ENCODE measurements at places on chromosomes 6 and 20.
A peak's percentile ranks its signal among the peaks of the same experiment; 100 is the strongest.

DNA sequence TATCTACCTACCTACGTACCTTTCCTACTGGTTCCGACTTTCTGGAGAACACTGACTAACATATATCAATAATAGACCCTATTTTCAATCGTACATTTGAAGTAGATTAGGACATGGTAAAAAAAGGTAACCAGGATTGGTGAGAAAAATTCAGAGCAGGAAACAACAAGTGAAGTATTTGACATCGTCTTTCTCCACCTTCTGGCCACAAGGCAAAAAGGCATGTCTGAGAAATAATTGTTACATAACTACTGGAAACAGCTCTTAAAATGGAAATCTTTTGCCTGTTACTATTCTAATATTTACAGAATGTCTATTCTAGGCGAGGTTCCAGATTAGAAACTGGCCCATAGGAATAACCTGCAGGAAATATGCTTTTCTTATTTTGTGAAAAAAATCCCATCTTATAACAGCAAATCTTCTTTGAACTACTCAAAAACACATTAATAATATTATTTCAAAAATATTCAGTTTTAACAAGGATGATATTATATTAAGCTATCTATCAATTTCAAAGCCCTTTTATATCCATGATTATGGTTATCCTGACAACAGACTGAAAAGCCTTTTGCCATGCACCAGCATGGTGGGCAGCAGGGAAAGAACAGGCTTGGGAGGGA, 80.8 kb downstream of the RCAN2 start:
- DNase-seq = peak; percentile 14

DNA sequence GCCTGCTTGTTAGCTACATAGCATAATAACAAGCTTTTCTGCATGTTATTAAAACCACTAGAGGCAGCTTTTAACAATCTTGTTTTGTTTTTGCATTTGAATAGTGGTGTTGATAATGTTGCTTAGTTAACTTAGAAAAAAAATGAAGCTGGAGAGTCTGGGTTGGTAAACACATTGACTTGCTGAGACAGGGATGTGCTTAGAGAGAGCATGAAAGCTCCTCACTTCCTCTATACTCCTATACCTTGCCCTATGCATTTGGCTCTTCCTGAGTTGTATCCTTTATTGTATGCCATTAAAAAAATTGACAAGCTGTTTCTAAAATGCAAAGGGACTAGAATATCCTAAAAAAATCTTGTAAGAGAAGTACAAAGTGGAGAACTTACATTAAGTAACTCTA, 13.6 kb downstream of the FAM83B start:
- no peak for DNase-seq

- no peak for DNase-seq
Measured at GRCh38 chr20:1877609-1878200, 17.5 kb upstream of the SIRPA start.

DNA sequence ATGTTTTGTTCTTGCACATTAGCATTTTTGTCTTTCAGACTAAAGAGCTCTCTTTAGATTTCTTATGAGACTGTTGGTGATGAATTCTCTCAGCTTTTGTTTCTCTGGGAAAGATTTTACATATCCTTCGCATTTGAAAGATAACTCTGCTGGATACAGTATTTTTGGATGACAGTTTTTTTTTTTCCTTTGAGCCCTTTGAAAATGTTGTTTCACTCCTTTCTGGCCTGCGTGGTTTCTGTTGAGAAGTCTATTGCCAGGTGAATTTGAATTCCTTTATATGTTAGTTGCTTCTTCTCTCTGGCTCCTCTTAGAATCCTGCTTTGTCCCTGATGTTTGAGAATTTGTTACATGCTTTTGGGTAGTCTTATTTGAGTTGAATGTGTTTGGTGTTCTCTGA, 22.2 kb upstream of the KIAA1586 start:
- DNase-seq = no peak

GRCh38 chr20:1524004-1524403, 32.8 kb upstream of the SIRPB2 start:
- no peak for DNase-seq

- DNase-seq = no peak
Measured at GRCh38 chr6:13953061-13953705, 28.4 kb downstream of the RNF182 start.

- no peak for DNase-seq
Measured at GRCh38 chr6:41724228-41724580, 11.2 kb downstream of the TFEB start.

DNA sequence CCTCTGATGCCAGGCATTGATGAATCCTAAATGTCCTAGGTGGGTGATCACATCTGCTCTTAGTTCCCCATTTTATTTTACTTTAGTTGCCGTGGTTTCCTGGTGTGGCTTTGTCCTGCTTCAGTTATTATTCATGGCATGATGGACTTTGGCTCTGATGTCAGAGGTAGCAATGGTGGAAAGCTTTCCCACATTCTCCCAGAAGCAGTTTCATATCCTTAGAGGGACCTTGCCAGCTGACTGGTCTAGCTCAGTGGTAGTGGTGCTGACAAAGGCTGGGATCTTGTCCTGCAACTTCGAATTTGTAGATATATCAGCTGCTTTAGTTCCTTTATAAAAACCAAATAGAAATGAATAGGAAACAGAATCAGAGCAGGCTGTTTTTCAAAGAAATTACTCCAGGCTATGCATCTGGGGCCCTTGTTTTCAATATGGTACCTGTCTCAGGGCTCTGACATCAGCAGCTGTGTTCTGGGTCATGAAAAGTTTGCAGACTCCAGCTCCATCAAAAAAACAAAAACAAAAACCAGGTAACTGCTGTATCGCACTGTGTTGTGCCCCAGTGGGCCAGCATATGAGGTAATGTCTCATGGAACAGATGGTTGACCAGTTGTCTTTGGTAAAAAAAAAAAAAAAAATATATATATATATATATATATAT, 133.7 kb downstream of the PLCB4 start:
- no peak for DNase-seq

GRCh38 chr6:31794866-31795615, 511 bp downstream of the VARS1 start:
- DNase-seq = no peak

- DNase-seq = no peak
Measured at GRCh38 chr20:1442304-1442703, 24.3 kb downstream of the NSFL1C start.

- DNase-seq = no peak
Measured at GRCh38 chr6:47375426-47375825, 65.7 kb upstream of the TNFRSF21 start.

- DNase-seq = no peak
Measured at GRCh38 chr6:167768471-167769215, 58.1 kb upstream of the AFDN start.

DNA sequence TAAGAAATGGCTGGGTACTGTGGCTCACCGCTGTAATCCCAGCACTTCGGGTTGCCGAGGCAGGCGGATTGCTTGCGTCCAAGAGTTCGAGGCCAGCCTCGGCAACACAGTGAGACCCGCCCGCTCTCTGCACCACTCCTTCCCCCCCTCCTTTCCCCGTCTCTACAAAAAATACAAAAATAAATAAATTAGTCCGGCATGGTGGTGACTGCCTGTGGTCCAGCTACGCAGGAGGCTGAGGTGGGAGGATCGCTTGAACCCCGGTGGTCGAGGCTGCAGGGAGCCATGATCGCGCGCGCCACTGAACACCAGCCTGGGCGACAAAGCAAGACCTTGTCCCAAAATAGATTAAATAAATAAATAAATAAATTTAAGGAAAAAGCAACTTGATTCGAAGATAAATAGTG, 448 bp upstream of the RNF114 start:
- no peak for DNase-seq

DNA sequence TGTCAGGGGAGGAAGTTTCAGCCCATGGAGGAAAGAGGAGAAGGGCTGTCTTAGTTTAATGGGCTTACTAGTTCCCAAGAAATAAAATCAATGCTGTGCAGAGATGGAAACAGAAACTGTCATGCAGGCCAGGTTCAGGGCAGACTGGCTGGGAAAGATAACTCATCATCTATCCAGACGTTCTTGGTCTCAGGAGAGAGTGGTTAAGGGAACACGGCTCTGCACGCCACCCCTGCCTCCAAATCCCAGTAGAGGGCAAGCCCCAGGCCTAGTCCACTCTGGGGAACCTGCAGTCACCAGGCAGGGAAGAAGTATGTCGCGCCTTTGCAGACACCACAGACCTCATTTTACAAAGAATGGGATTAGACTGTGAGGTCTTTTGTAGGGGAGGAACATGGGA, 12.5 kb downstream of the ALDH8A1 start:
- DNase-seq = no peak

GRCh38 chr20:58649288-58650180, 1.5 kb upstream of the STX16 start:
- DNase-seq = no peak

- no peak for DNase-seq
Measured at GRCh38 chr20:17502105-17502504, 29.1 kb downstream of the BFSP1 start.

DNA sequence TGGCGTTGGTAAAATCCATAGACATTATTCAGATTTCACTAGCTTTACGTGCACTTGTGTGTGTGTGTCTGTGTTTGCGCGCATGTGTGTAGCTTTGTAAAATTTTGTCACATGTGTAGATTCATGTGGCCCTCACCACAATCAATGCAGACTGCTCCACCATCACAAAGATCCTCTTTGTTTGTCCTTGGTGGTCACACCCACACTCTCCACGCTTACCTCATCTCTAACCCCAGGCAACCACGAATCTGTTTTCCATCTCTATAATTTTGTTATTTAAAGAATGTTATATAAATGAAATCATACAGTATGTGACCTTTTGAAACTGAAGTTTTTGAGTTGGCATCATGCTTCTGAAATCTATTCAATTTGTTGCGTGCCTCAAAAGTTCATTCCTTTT, 58.5 kb downstream of the GRM1 start:
- DNase-seq = no peak

- DNase-seq = no peak
Measured at GRCh38 chr6:136860043-136860442, 37.7 kb downstream of the PEX7 start.

DNA sequence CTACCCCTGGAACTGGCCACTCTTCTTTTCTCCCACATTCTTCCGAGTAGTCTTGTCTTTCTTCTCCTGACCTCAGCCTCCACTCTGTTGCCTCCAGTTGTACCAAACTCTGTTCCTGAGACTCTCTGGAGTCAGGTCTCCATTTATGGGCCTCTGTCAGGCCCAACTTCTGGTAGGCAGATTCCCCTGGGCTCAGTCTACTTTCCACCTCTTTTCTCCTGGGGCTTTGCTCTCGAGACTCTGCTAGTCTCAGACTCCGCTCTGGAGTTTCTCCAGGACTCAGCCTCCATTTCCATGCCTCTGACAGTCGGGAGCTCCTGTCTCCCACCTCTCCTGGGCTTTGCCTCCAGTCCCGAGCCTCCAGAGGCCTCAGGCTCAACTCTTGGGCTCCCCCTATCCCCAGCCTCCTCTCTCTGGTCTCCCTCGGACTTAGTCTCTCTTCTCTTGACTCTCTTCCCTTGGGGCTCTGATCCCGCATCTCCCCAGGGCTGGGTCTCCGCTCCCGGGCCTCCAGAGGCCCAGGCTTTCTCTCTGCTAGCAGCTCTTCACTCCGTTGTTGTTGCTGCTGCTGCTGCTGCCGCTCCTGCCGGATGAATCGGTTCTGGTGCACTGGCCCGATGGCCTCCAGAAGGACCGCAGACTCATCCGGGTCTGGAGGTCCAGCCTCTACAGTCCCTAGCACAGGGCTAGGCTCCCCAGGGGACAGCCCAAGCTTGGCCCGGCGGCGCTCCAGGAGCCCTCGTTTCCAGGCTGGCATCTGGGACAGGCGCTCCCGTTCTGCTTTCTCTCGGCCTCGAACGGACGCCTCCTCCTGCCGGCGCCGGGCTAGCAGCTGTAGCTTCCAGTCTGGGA, 1.1 kb downstream of the PPP1R18 start:
- no peak for DNase-seq

DNA sequence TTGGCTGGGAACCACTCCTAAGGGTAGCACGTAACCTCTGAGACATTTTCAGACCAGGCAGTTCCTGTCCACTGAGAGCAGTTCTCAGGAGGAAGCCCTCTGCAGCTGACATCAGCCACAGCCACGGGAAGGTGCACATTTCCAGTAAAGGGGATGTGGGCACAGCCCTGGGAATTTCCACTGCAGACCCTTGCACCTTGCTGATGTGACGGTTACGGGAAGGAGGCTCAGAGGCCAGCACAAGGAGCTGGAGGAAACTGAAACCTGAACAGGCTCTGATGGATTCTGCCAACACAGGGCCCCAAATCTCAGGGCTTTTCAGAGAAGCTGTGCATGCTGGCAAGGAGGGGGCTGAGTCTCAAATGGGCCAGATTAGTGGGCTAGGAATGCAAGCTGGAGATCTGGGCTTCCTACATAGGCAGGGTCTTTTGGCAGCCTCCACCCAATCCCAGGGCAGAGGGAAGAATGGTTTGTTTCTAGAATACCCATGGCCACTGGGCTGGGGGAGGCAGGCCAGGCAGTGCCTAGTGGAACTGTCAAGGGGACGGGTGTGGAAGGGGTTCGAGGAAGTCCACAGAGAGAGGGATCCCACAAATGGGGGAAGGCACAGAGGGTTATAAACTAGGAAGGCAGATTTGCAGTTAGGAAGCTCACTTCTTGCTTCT, 14.2 kb downstream of the EBF4 start:
- DNase-seq = no peak

- no peak for DNase-seq
Measured at GRCh38 chr6:92231171-92231701, 1188.1 kb downstream of the EPHA7 start.

GRCh38 chr6:168195712-168196111, 116.7 kb upstream of the FRMD1 start:
- DNase-seq = no peak

- DNase-seq = no peak
Measured at GRCh38 chr20:58876437-58876836, 23.9 kb downstream of the GNAS start.

DNA sequence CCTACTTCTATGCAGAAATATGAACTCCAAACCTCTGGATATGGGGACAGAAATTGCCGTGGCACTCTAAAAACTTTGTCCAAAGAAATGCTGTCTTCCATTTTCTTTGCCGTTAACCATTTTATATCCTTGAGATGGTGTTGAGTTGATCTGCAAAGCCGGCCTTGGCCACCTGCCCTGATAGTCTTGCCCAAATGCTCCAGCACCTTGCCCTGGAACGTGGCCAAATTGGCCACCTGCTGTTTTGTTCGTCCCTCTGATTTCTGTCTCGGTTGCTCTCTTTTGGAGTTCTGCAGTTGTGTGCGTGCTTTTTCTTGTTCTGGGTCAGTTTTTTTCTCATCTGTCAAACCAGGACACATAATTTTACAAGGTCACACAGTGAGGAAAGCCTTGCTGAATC, 239.7 kb upstream of the GMDS start:
- no peak for DNase-seq

DNA sequence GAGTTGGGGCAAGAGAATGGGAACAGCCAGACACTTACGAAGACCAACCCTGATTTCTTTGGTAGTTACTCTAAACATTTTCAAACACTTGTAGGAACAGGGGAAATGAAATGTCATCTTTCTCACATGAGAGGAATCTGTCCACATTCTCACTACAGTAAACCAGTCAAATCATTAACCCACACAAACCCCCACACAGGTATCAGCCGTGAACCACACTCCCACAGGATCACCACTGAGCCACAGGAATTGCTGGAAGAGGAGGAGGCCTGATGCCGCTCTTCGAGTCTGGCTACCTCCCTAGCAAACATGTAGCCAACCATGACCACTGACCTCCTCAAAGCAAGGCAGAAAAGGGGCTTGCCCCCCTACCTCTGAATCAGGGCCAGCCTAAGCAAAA, 6.9 kb upstream of the RSPO3 start:
- no peak for DNase-seq

- DNase-seq = no peak
Measured at GRCh38 chr6:112931832-112932231, 584.7 kb downstream of the RFPL4B start.

- DNase-seq = no peak
Measured at GRCh38 chr6:2030682-2031244, 214.6 kb downstream of the GMDS start.

GRCh38 chr6:143015300-143015706, 45.4 kb upstream of the AIG1 start:
- DNase-seq = no peak
